Ovary (tissue), 10 donors: ENCODE measurements at places on chromosomes 7 and 10. TPM values are rescaled to one million over a fixed set of nuclear protein-coding genes. Genes with fewer than 3 reads are reported as not detected.

The AQP1 gene
- 32.1 TPM for total RNA-seq

The CLDN3 gene
- total RNA-seq, result 12.5 TPM

The VSTM2A gene
- total RNA-seq, result not detected

The GSDME gene
- 37.0 TPM for total RNA-seq

The CRYGN gene
- total RNA-seq, result 0.43 TPM

The AGR2 gene
- total RNA-seq, result 1.3 TPM

The ITIH2 gene
- not detected for total RNA-seq

The TRIL gene
- total RNA-seq, result 6.9 TPM

The PODXL gene
- total RNA-seq, result 41.8 TPM

The PLXDC2 gene
- 29.8 TPM for total RNA-seq

DNA sequence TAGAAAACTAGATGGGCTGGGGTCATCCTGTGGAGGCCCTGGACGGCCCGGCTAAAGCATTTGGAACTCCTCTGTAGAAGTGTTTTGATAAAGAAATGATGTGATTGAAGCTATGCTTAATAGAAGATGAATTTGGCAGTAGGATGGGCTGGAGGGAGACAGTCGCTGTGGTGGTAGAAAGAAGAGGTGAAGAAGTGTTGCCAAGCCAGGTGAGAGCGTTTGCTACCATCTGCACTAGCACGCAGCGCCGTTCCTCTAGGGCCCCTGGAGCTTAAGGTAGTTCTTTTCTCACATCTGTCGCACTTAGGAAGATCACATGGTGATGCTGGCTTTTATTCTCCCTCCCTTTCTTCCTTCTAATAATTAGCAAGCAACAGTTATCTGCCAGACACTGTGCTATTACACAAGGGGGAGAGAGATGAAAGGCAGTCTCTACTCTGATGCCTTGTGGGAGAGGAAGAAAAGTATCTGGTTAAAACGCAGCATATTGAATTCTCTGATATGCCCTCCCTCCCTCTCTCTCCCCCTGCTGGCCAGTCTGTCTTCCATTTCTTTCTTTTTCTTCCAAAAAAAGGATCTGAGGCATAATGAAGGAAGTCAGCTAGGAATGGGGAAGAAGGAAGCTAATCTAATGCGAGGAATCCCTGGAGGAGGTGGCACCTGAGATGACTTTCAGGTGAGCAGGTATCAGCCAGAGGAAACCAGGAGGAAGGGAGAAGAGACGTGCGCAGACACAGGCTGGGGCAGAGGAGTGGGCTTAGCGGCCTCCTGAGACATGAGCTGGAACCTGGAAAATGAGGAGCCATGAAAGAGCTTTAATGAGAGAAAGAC is 162.3 kb upstream of the KLF14 start:
- DNase-seq, result no peak

DNA sequence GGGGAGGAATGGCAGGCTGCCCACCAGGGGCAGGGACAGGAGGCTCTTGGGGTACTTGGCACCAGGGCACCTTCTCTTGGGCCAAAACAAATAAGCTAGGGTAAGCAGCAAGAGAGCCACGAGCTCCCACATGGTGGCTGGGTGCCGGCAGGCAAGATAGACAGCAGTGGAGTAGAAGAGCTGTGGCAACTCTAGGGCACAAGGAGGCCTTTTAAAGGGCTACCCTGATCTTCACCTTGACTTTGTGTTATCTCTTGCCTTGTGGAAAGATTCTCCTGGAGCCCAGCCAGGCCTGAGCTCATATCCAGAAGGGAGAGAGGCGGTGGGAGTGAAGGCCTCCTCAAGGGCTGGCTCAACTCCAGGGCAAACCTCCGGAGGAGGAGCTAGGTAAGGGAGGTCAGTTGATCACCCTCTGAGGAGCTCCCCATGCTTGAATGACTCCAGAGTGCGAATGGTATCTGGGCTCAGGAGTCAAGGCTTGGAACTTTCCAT is at the start of gene CYP17A1:
Gene CYP17A1 (minus strand): TSS at position 184 of the 492 bp plus-strand sequence. CDS start 52 bp downstream, at position 132.
- DNase-seq, result peak; percentile 69

DNA sequence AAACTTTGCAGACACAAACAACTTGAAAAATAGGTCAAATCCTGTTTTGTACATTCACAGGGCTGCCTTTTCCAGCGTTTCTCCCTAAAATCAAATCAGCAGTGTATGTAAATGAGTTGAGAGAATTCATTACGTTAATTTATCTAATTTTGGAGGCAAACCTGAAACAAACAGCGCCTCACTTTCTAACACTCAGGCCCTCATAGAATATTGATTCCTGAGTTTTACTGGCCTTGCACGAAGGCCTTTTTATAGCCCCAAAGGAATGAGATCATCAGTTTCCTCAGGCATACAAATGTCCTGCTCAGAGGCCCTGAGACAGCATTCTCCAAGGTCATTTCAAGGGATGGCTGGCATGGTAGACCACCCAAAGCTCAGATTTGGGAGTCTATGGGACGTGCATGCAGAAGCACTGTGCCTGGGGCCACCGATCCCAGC is 131.7 kb upstream of the CHST15 start:
- no peak for DNase-seq

GRCh38 chr10:6576326-6576725 is 3.8 kb downstream of the PRKCQ start:
- no peak for DNase-seq

DNA sequence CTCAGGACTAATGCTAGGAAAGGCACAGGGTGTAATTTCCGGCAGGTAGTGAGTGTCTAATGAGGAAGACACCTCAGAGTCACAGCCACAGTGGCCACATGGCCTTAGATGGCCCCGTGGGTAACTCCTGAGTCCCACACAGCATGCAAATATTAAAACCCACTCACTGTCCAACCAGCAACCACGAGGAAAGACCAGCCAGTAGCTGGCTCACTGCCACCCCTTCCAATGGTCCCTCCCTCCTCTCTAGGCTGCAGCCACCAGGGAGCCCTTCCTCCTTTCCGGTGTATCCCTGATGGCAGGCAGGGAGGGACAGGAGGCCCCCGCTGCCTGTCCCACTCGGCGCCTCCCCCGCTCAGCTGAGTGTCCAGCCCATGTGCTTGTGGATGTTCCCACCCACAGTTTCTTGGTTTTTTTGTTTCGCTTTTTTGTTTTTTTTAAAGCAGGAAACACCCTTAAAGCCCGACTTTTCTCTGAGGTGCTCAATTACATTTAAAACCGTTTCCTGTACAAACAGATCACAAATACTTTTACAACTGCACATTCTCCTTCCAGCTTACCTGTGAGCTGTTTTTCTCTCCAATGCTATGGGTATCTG is 9.2 kb downstream of the BNIP3 start:
- DNase-seq, result peak; percentile 53

GRCh38 chr7:10579561-10579960 is 394.1 kb upstream of the PHF14 start:
- DNase-seq, result no peak

DNA sequence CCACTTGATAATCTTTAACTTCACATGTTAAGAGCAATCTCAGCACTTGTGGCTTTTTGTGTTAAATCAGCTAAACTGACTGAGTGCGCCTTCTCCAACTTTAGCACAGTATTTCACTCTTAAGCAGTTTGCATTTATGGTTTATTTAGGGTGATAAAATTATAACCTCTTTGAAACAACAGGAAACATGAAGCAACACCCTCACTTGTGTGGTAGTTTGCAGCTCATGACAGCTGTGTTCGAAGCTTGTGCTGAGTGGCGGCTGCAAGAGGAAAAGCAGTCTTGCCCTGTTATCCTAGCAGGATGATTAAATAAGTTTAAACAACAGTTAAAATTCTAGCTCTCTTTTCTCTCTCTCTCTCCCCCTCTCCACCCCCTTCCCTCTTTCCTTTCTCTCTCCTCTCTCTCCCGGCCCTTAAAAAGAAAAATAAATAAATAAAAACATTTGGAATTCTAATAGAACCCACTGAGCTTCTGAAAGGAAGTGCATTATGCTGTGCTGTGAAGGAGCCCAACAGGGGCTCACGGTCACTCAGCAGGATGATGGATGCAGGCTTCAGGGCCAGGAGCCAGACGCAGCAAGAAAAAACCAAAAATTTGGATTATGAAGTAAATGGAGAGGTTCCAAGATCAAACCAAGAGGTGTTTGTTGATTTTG is 25.2 kb downstream of the OGDH start:
- DNase-seq, result no peak

DNA sequence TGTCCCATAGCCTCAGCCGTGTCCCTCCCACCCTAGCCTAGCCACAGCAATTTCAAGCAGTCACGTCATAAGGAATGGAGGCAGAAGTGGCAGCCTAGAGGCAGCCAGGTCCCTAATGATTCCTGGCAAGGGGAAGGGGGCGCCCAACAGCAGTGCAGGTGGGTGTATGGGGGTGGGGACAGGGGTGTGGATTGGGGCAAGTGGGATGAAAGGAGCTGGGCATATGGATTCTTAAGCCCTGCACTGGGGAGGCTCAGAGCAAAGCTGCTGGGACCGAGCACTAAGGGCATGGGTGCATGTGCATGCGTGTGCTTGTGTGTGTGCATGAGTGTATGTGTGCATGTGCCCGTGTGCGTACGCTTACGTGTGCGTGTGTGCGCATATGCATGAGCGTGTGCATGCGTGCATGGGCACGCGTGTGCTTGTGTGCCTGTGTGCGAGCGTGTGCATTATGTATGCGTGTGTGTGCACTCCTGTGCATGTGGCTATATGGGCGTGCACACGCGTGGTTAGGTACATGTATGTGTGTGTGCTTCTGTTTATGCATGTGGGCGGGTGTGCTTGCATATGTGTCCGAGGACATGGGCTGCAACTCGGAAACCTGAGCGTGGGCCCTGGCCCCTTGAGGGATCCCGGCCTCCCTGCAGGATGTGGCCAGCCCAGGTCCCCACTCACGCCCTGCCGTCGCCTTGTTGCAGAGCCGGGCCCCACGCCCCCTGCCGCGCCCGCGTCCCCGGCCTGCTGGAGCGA is 34.1 kb downstream of the SH2B2 start:
- DNase-seq, result no peak

- no peak for DNase-seq
Observed at GRCh38 chr7:82258181-82258580, 185.4 kb downstream of the CACNA2D1 start.

DNA sequence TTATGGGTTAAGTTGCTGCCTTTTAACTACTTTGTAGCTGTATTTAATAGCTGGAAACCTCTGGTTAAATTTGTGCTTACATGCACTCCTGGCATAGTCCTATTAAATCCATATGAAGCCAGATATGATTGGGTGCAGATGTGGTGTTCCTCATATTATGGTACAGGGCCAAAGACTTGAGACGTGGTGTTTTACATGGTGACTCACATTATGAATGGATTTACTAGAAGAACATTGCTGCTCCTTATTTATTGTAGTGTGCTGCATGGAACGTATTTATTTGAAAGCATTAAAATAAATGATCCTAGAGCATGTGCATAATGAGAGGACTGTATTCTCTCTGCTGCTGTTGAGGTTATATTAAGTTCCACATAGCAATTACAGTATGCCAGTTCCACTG is 224.1 kb downstream of the SLC25A13 start:
- no peak for DNase-seq

DNA sequence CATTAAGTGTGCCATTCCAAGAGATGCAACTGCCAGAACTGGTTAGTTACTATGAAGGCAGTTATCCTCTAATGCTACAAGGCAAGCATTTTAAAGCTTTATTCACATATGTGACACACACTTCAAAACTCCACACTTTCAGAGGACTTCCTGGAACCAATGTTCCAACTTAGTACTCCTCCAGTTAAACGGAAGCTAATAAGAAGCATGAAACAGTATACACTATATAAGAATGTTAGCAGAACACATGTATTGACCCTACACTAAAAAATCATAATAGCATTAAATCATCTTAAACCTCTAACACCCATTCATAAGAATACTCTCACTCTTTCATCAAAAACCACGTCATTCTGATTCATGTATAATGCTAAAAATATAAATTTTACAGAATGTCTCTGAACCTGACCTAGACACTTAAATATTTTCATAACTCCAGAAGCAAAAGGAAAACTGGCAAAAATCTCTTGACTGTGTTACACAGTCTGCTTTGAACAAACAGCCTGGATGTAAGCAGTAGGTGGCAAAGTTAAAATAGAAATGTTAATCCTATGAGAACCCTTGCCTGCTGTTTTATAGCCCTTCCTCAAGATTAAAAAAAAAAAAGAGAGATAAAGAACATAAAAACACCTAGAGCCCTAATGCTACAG is 135.0 kb downstream of the SEMA3C start:
- DNase-seq, result no peak

DNA sequence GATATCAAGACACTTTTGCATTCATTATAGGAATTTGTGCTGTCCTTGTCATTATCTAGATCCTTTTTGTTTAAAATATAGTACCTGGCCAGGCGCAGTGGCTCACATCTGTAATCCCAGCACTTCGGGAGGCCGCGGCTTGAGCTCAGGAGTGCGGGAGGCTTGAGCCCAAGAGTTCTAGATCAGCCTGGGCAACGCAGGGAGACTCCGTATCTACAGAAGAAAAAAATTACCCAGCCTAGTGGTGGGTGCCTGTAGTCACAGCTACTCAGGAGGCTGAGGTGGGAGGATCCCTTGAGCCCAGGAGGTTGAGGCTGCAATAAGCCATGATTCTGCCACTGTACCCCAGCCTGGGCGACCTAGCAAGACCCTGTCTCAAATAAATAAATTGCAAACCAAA is 621 bp upstream of the MORN4 start:
- DNase-seq, result no peak

DNA sequence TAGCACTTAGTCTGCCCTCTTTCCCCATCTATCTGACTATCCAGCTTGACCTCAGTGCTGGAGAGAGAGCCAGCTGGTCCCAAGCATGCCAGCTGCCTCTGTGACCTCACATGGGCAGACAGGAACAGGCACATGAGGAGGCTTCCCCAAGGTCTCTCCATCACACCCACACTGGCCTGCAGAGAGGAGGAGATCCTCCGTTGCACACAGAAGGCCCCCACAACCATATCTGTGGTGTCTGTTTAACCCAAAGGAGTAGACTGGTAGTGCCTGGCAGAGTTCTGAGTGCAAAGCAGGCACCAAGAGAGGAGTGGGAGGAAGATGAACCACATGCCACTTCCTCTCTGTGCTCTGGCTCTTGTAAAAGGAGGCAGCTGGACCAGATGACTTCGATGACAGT is 4.8 kb upstream of the ANK3 start:
- DNase-seq, result no peak

DNA sequence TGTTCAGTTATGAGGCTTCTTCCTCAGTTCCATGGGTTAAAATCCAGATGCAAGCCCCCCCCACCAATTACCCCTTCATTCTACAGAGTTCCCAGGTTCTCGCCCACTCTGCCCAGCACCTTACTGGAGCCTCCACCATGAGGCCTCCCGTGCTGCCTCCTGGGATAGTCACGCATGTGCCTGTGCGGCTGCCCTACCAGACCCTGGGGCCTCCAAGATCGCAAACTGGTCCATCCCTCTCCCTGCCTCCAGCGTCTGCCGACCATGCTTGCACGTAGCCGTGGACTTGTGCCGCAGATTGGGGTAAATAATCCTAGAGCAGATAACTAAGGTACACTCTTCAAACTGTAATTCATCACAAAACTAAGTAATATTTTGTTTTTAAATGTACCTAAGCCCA is 611.2 kb downstream of the PTPRN2 start:
- no peak for DNase-seq
